ENCODE measurements at places on chromosomes 1 and 21.

DNA sequence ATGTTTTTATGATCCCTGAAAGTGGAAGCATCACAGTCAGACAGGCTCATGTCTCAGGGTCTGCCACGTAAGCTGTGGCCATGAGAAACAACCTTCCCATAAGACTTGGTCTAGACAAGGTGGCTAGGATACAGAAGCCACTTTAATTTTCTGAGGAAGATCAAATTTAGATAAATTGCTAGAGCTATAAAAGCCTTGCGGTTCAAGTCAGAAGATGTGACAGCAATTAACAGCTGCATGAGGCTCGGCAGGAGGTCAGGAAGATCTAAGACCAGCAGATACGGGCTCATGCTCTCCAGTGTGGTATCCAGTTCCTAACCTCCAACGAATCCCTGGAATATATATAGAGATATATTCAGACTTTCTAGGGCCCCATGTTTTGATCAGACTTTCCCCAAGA lies 577.1 kb downstream of the PLPP3 start:
- no peak for DNase-seq

DNA sequence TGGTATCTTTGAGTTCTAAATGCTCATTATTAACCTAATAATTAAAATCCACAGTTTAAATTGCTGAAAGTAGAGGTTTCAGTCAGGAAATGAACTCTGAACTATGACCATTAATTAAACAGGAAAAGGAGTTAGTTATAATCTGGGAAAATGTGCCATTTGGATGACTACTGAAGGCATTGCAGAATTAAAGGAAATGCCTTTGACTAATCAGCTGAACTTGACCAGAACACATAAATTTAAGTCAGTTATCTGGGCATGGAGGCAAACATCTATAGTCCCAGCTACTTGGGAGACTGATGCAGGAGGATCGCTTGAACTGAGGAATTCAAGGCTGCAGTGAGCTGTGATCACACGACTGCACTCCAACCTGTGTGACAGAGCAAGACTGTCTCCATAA lies 31.9 kb downstream of the SLC44A5 start:
- no peak for DNase-seq

GRCh38 chr1:113786069-113786468 lies 26.2 kb downstream of the RSBN1 start:
- no peak for DNase-seq

DNA sequence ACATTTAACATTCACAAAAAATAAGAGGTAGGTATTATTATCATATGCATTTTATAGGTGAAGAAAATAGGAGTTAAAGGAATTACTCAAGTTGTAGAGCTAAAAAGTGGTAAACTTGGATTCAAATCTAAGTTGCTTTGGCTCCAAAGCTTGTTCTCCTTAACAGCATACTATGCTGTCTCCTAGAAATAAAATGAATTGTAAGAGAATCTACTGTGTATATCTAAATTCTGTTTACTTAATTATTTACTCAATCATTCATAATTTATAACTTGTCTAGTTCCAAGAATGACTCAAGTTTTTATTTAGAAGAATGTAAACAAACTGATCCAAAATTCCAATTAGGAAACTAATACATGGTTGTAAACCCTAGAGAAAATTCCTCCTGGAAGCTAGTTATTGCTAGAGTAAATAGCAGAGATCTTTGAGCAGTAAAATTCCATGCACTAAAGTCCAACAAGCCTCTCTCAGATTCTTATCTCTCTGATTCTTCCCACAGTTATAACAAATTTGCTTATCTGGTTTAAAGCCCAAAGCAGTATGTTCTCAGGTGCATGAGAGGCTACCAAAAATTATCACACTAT lies 132.5 kb upstream of the DPT start:
- no peak for DNase-seq

GRCh38 chr1:18549906-18550305 lies 69.2 kb downstream of the KLHDC7A start:
- DNase-seq, result no peak

DNA sequence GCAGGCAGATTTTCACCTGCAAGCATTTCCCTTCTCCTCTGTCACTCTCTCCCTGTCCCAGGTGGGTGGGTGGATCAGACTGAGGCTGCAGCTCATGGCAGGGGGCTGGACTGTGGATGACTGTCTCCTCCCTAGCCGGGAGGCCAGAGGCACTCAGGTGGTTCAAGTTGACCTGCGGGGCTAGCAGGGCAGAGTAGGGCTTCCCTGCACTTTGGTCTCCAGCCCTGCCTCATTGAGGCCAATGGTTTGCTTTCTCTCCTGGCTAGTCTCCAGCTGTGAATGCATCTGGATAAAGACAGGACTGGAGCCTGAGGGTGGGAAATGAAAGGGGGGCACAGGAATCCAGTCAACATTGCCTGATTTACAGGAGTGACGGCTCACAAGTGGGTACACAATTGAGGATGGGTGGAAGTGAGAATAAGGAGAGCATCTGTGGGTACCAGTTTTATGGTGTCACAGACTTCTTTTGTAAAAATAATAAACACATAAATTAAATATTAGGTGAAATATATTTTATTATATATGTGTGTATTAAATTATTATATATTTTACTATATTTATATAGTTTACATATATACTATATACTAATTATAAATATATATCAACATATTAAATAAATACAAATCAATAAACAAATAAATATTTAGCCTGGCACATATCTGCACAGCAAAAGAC lies 25.6 kb downstream of the RUNX1 start:
- DNase-seq, result no peak

GRCh38 chr1:84540759-84541158 lies 33.5 kb downstream of the CTBS start:
- DNase-seq, result no peak

DNA sequence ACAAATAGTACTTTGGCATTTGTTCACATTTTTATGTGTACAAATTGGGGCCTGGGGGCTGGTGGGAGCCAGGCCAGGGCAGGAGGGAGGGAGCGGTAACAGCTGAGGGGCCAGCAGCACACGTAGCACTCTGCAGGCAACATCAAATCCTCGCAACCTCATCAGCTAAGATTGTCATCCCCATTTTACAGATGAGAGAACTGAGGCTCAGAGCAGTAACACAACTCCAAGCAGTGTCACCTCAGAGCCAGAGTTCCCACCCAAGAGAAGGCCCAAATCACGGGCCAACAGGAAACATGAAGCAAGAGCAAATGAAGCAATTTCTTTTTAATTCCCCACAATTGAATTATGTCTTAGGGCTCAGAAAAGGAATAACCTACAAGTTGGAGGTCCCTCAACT lies 14.1 kb downstream of the IFFO2 start:
- no peak for DNase-seq

- peak; percentile 62 for DNase-seq
Measured at GRCh38 chr21:43603641-43604504, 55.4 kb downstream of the HSF2BP start.

- DNase-seq, result no peak
Measured at GRCh38 chr1:22971161-22971560, 1.5 kb downstream of the LACTBL1 start.

GRCh38 chr1:12461754-12462153 lies 156.3 kb downstream of the DHRS3 start:
- DNase-seq, result no peak

DNA sequence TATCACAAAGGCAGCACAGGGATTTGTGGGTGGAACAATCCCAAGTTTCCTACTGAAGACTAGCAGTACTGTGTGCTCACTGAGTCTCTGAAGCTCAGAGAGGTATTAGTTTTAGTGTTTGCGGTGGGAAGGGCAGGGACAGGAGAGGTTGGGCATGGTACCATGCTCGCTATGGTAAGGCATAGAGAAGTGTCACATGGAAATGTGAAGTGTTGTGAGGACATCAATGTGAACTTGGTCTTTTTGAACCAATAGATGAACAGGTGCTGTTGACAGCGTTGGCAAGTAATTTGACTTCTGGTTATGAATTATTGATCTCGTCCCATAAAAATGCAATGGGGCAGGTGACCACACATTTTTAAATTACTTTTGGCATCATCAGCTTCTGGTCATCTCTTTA lies 55.8 kb upstream of the ADAMTS1 start:
- DNase-seq, result no peak
